ENCODE measurements at places on chromosomes 4 and X.

DNA sequence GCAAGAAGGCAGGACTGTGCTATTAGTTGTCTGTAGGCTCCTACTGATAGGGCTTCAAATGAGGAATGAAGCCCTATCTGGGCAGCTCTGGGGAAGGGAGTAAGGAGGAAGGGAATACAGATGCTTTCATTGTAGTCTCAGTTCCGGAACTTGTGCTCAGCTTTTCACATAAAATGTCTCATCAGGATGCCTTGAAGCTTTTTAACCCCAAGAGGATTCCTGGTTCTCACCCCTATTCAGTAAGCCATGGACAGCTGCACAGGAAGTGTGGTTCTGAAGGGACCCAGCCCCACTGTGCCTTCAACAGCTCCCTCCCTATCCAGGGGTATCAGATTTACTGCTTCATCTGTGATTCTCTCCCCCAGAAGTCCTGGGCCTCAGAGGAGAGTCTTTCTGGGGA, 5.0 kb downstream of the ARMCX5 start:
- DNase-seq = no peak

- DNase-seq = no peak
These were observed 70.5 kb downstream of the AFF1 start for GRCh38 chr4:87005369-87005689.

GRCh38 chr4:20386001-20386740, 134.5 kb downstream of the SLIT2 start:
- no peak for DNase-seq

- no peak for DNase-seq
These were observed 14.5 kb downstream of the CDS1 start for GRCh38 chr4:84597450-84597849.

DNA sequence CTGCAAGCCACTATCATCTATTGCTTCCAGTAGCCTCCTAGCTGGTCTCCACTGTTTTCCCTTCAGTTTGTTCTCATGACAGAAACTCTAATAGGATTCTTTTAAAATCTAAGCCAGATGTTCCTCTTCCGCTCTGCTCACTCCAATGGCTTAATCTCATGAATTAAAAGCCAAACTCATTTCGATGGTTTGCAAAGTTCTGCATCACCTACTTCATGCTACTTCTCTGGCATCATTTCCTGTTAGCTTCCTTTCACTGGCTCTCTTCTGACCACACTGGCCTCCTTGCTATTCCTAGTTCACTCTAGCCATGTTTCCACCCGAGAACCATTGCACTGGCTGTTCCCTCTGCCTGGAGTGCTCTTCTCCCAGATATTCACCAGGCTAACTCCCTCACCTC, 102.0 kb upstream of the LSM6 start:
- DNase-seq = no peak

GRCh38 chr4:40606239-40606767, 23.4 kb downstream of the RBM47 start:
- DNase-seq = no peak

- no peak for DNase-seq
These were observed 2304.0 kb downstream of the ARAP2 start for GRCh38 chr4:33940281-33940680.

DNA sequence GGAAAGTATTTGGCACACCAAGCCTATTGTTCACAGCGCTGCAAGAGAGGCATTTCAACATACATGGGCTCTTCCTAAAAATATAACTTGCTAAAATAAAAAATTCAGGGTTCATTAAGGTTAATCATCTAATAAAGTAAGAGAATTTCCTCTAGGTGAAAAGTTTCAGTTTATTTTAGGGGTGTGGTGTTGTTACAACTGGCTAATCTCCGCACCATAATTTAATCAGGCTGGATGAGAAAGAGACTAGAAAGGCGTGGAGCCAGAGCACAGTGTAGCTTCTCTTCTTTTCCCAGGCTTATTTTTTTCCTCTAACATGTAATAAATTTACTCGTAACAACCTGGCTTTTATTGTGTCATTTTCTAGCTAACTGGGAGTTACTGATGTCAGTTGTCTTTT, 47.9 kb downstream of the FHL1 start:
- DNase-seq = no peak

- DNase-seq = no peak
These were observed 837 bp downstream of the NAT8L start for GRCh38 chr4:2059726-2060602.

DNA sequence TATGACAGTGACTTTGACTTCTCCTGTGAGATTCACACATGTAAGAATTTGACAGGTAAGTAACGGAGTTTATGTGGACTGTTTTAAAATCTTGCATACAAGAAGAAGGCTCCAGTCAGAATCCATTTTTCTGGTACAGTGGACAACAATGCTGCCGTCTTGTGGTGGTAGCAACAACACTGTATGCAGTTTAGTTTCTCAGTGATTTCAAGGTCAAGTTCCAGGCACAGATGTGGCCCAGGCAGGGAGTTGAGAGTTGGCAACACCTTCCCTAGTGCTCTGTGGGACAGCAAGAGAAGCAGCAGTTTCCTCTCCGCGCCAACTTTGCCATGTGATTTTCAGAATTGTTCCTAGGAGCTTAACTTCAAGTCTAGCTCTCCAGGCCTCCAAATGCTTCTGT, 56.0 kb upstream of the STPG2 start:
- no peak for DNase-seq

GRCh38 chr4:151887816-151888180, 127.0 kb upstream of the GATB start:
- no peak for DNase-seq

- no peak for DNase-seq
These were observed 149.0 kb downstream of the POU4F2 start for GRCh38 chr4:146787731-146788130.

DNA sequence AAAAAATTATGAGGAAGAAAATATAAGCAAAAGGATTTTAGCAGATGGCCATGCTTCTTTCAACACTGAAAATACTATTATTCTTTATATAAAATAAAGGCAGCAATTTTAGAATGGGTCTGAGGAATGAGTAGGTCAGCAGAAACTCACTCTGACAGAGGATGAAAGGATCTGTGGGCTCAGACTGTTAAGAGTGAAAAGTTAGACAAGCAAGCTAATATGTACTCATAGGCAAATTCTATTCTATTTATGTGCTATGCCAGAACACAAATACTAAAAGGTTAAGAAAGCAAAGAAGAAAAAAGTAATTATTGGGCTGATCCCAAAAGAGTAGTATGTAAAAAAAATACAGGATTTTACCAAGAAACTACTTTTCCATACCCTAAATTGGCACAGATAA, 13.9 kb downstream of the LCORL start:
- DNase-seq = no peak

- DNase-seq = no peak
These were observed 22.0 kb upstream of the RPA4 start for GRCh38 chrX:96861661-96862060.

GRCh38 chr4:87961993-87962392, 13.5 kb upstream of the SPP1 start:
- no peak for DNase-seq

DNA sequence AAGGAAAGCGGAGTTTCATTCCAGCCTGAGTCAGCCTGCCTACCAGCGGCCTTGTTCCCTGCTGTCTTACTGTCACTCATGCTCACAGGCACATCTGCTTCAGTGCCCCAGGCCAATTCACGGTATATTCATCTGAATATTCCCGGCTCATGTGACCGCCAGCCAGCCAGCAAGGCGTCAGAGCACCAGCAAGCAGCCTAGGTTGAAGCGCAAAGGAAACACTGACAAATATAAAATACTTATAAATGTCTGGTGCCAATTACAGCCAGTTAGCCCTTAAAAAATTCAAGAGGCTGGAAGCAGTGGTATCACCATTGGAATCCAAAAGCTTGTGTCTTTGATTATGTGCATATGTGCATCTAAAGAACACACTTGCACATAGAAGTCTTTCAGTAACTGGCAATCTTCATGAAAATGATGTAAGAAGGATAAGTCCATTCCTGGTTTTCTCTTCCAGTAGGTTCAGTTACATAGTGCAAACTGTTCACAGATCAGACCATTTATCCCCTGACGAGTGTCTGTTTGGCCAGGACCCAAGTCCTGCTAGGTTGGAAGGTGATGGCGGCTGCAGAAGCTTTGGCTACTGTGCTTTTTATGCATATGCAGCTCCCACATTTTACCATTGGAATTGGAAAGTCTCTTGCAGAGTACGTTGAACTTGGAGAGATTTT, 61.3 kb downstream of the LUZP4 start:
- peak; percentile 5 for DNase-seq

GRCh38 chr4:26884486-26884988, 23.9 kb downstream of the STIM2 start:
- DNase-seq = no peak

DNA sequence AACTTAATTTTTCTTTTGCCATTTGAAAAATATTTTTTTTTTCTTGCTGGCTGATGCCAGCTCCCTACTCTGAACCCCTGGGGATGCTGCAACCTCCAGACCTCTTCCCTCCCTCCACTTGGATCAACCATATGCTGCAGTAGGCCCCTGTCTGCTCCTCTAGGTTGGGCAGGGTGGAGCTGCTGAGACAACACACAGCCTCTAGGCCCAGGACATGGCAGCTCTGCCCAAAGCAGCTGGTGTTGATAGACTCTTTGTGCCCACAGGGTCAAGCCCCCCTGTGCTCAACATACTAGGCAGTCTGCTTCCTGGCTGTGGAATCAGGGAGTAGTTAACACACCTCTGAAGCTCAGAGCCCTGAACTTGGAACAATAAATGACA, 19.9 kb upstream of the CLNK start:
- no peak for DNase-seq

DNA sequence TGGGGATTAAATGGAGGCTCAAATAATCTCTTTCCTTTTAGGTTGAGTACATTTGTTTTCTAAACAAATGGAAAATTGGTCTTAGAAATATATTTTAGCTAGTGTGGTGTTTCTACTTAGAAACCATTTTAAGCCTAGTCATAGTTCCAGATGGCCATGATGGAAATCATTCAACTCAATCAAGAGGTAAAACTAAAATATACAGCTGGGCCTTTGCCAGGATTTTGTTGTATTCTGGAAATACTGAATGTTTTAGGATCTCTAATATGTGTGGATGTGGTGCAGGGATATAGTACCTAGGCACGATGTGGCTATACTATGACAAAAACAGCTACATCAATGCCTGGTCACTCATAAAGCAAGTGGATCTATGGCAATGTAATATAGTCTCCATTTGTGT, 146.0 kb upstream of the BANK1 start:
- DNase-seq = no peak

DNA sequence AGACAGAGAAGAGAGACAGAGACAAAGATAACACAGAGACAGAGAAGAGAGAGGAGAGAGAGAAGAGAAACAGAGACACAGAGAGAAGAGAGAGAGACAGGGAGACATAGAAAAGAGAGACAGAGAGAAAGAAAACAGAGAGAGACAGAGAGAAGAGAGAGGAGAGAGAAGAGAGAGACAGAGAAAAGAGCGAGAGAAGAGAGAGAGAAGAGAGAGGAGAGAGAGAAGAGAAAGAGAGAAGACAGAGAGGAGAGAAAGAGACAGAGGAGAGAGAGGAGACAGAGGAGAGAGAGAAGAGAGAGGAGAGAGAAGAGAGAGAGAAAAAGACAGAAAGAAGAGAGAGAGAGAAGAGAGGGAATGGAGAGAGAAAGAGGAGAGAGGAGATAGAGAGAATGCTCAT, 601.1 kb upstream of the PRKX start:
- DNase-seq = no peak

DNA sequence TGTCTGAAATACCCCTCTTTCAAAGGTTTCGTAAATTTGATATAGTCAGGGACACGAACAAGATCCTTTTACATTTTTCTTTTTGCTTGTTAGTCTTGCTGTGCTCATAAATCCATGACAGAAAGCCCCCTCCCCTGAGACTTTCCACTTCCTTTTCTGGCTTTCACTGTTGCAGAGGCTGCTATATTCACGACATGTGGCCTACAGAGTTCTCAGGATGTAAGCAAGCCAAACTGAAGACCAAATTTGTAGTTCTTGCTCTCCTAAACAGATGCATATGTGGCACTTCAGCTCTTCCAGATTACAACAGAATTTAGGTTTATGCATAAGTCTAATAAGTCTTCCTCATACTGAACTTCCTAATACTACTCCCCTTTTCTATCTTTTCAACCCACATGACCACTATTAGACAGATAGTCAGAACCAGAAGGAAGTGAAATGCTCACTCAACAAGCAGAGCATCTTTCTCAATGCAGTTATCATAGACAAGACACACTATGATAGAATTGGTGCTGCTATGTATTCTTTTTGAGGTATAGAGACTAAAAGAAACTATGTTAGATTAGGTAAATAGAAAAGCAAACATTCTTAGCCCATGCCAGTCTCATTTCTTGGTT, 15.0 kb downstream of the BTK start:
- no peak for DNase-seq

- no peak for DNase-seq
These were observed 524.9 kb upstream of the HTR2C start for GRCh38 chrX:114058988-114059418.

GRCh38 chr4:129085472-129085871, 7.9 kb downstream of the SCLT1 start:
- DNase-seq = no peak

DNA sequence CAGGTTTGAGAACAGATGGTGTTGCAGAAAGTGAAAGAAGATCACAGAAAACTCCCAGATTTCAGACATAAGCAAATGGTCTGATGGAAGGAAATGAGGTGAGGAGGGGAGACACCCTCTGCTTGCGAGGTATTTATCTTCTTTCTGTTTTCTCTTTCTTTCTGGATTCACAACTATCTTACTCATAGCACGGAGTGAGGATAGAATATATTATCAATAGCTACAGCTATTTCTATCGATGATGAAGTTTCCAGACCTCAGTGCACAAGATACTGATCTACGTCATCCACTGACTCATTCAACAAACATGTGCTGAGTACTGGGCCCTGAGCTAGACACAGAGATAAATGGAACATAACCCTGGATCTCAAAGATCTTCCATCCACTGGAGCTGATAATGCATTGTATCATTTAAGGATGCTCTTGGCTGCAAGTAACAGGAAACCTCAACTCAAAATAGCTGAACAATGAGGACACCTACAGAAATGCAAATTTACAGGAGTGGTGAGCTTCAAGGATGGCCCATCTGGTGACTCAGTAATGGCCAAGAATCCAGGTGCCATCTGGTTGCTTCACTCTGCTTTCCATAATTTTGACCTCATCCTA, 21.2 kb downstream of the SLC2A9 start:
- DNase-seq = no peak

DNA sequence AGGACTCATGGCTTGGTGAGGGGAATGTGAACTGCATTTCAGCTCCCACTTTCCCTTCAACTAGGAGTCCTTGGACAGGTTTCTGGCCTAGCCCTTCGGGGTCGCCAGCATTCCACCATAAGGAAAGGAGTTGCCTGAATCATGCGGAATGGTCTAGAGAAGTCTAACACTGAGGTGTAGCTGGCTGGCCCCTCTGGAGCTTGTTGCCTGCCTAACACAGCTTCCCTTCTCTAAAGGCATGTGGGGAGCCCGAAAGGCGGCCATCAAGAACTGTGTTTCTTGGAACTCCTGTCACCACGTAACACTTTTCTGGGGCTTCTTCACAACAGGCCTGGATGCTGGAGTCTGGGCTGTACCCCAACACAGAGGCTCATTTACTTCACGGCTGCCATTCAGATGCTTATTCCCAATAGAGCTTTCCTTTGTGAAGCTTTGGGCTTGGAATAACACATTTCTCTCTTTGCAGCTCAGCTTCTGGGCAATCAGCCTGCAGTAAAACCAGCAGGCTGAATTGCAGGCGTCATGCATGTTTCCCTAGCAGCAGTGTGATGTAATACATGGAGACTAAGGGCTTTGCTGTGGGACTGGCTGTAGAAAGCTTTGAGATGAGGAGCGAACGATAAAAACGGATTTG, 5.4 kb downstream of the GABRQ start:
- DNase-seq = no peak
